ENCODE measurements at places on chromosomes 5 and 9.

- no peak for ATAC-seq
These were observed 70.2 kb downstream of the SEMA4D start for GRCh38 chr9:89427621-89428221.

GRCh38 chr5:42089705-42090104 is 164.6 kb downstream of the FBXO4 start:
- no peak for ATAC-seq

DNA sequence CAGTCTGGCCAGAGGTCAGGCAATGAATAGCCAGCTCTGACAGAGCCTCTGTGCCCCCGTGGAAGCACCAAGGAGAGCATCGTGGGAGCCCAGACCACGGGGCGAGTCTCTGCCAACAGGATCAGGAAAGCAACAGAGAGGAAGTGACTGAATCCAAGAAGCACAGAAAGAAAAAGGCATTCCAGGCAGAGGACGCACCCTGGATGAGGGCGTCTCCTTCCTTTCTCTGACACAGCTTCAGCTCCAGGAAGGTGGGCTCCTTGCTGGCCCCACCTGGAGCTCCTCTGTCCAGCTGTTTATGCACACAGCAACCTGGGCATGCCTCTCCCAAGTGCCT is 16.6 kb downstream of the HK3 start:
- no peak for ATAC-seq

- no peak for ATAC-seq
These were observed 176.9 kb upstream of the CCNH start for GRCh38 chr5:87589587-87589986.

- no peak for ATAC-seq
These were observed 153.2 kb upstream of the MVB12B start for GRCh38 chr9:126173401-126173800.

GRCh38 chr9:6780690-6781089 is 22.9 kb downstream of the KDM4C start:
- ATAC-seq = no peak

- ATAC-seq = no peak
These were observed 95.7 kb downstream of the NFIB start for GRCh38 chr9:14218253-14218652.

GRCh38 chr5:77924081-77924480 is 147.9 kb upstream of the TBCA start:
- ATAC-seq = no peak

DNA sequence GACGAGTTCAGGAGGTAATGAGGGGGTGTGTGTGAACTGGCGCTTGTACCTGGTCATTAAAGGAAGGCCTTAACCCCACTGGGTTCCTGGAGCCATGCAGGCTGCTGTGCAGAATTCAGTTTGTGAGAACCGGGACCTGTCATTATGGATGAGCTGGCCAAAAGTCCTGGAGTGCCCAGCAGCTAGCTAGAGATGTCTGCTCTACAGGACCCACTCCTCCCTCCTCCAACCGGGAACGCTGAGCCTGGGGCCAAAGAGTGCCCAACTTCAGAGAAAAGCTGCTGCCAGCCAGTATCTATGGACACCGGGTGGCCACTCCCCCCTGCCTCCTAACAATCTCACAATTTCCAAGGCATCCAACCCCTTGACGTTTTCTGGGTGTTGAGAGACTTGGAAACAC is 1.2 kb downstream of the ENTREP1 start:
- ATAC-seq = no peak

DNA sequence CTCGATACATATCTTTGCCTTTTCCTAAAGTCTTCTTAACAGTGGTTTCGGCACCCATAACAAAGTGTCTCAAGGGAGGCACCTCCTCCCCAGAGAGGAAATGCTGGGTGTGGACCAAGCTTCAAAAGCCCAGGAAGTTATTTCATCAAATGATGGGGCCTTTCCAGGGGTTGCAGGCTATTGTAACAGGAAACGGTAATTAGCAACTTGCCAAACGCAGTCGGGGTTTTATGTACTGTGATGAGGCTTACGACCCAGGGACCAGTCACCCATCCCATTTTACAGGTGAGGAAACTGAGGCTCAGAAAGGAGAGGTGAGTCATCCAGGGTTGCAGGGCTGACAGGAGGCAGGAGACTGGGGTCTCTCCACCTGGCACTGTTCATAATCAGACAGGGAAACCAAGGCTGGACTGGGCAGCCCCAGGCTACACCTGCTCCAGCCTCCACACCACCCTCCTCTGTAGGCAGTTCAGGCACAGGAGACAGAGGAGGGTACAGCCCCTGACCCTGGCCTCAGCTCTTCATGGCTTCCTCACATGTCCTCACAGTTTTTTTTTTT is 30.0 kb upstream of the SUSD3 start:
- ATAC-seq = no peak
